ENCODE measurements at places on chromosomes 12 and 14.

- DNase-seq = no peak
Observed at GRCh38 chr12:29945904-29946303, 162.2 kb upstream of the TMTC1 start.

DNA sequence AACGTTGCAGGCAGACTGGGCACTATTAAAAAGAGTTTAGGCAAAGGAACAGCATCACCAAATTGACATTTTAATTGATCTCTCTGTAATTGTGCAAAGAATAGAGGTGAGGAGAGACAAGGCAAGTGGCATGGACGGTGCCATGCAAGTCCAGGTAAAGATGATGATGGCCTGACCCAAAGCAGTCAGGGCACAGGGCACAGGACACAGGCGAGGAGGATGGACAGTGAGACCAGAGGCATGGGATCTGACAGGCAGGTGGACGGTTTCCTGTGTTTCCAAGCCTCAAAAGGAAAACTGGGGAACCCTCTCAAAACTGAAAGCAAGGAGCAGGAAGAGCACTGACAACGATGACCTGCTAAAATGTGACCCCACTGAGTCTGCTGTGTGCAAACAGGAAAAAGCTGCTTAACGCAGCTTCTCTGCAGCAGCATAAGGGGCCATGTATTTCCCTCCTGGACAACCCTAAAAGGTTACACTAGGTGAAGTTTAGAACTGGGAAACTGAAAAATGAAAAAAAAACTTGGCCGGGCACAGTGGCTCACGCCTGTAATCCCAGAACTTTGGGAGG is 50.9 kb downstream of the CLIP1 start:
- no peak for DNase-seq

DNA sequence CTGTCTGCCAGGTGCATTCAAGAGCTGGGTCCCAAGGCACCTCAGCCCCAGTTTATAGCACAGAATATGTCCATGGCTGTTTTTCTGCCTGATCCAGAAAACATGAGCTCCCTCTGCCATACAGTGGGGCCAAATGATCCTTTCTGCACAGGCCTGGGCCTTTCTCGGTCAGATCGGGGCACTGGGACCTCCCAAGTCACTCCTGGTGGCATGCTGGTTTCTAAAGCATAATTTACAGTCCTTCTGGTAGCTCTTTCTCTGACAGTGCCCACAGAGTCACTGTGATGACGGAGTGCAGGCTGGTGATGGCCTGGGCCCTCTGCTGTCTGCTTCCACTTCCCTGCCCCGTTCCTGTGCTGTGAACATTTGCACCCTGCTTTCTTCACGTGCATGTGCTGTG is 99.2 kb downstream of the ADGRD1 start:
- no peak for DNase-seq

GRCh38 chr14:55303691-55304145 is 32.5 kb downstream of the FBXO34 start:
- DNase-seq = no peak

DNA sequence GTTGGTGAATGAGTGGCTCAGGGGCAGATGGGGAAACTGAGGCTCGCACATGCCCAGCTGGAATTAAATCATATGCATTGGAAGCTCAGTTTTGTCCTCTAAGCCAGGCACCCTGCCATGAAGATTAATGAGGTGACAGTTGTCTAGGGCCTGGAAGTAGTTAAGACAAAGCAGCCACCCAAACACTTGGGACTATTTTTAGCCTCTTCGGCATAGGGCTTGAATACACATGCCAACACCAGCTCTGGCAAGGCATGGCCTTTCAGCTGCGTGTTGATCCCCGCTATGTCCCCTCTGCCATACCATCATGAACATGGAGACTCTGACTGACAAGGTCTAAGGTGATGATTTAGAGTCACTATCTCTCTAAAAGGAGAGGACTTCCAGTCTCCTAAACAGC is 250.2 kb downstream of the KSR2 start:
- no peak for DNase-seq

GRCh38 chr14:53341324-53341723 is 188.2 kb upstream of the DDHD1 start:
- no peak for DNase-seq

DNA sequence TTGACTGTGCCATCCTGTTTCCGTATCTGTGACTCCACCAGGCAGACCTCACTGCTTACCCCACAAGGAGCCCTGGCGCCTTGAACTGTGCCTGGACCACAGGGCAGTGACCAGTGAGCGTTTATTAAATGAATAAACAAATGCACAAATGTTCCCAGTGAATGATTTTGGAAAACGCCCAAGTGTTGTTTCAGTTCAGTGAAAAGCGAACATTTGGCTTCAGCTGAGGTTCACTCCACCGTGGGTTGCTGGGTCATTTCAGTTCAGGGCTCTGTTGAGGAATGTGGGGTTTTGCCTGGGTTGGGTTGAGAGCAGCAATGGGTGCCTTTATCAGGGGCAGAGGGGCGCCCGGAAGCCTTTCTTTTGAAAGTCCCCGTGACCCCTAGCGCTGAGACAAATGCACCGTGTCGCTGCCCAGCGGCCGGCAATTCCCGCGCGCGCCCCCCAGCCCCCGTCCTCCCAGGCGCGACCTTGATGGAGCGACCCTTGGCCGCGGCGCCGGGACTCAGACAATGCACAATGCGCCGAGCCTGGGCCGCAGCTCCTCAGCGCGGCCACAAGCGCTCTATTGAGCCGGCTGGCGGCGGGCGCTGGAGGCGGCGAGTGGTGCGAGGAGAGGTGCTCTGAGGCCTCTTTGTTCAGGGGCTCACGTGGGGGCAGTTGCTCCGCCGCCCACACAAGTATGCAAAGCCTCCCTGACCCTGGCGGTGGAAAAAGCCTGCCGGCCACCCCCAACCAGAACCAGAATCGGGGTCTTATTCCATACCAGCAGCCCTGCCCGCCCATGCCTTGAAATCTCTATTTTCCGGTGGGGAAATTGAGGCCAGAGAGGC is 40.5 kb upstream of the CLMN start:
- DNase-seq = no peak

GRCh38 chr12:82054566-82054965 is 295.4 kb upstream of the PPFIA2 start:
- DNase-seq = no peak

DNA sequence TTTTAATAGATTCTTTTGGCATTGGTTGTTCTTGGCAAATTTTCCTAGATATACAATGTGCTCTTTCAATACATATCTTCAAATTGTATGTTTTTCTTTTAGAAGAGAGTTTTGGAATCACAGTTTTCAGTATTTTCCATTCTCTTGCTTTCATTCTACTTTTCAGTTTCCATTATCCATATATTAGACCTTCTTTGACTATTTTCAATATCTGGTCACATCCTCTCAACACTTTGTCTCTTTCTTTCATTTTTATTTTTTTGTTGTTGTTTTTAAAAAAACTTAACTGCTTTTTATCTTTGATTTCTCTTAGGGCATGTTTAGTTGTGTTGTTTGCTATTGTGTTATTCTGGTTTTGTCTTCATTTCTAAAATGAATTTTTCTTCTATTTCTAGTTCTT is 59.9 kb upstream of the CLMN start:
- no peak for DNase-seq

- no peak for DNase-seq
Observed at GRCh38 chr12:115756804-115757203, 520.7 kb downstream of the MED13L start.

GRCh38 chr14:94042433-94043091 is 16.4 kb downstream of the OTUB2 start:
- DNase-seq = no peak

DNA sequence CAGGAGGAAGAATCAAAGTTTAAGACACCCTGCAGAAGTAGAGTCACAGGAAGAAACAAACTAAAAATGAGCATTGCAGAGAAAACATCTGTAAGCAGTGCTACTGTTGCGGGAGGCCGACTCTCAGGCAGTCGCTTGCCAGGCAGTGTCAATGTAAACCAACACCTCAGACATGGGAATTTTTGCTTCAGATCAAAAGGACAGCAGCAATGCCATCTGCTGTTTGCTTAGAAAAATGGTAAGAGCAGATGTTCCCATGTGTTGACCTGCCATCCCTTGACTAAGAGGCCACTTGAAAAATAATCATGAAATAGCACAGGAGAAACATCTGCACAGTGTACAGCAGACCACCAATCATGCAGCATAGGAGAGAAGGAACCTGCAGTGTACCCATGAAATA is 196.6 kb downstream of the SLC25A21 start:
- no peak for DNase-seq

DNA sequence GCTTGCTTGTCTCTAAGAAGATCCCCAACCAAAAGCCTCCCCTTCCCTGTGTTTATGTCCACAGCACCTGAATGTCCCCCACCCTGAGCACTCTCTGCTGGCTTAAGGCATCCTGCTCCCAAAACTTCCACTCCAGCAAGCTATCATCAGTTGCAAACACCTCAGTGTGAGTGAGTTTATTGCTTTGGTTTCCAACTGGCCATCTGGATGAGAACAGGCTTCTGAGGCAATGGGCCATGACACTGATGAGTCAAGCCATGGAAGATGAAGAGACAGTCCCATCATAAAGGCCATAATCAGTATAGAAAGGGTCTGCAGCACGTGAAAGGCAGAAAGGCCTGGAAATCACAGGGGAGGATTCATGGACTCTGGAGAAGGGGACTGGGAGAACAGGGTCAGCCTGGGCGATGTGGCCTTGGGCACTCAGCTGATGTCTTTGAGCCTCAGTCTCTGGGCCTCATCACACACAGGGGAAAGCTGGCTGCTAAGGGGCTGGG is 12.8 kb downstream of the CMKLR1 start:
- no peak for DNase-seq

DNA sequence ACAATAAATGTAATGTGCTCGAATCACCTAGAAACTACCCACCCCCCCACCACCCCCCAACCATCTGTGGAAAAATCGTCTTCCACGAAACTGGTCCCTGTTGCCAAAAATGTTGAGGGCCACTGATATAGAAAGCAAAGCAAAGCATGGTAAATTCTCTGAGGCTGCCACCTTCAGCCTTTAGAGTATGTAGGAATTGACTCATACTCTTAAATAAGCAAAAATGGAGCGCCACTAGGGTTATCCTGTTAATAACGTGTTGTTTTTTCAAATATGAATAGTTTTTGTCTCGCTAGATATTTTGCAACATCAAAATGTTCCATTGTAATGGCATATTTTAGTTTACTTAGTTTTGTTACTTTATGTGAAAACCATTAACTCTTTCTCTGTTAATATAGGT is 18.2 kb downstream of the DYNC1H1 start:
- no peak for DNase-seq

GRCh38 chr12:91993287-91994017 is 152.2 kb downstream of the BTG1 start:
- DNase-seq = no peak

DNA sequence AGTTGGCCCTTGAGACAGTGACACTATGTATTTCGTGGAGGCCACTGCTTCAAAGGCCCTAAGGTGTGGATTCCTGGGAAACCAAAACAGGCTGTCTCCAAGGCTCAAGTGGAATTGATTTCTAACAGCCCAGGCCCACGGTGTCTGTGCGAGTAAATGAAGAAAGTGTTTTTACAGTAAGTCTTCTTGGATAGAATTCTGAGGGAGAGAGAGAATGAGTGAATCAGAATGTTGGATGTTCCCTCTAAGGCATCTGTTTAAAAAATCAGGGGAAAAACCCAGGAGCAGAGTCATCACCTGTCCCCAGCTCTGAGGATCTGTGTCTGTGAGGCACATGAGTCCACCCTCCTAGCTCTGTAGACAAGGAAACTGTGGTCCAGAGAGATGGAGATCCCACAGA is 22.3 kb upstream of the BDKRB1 start:
- no peak for DNase-seq

- no peak for DNase-seq
Observed at GRCh38 chr12:2075508-2076195, 22.9 kb downstream of the CACNA1C start.

DNA sequence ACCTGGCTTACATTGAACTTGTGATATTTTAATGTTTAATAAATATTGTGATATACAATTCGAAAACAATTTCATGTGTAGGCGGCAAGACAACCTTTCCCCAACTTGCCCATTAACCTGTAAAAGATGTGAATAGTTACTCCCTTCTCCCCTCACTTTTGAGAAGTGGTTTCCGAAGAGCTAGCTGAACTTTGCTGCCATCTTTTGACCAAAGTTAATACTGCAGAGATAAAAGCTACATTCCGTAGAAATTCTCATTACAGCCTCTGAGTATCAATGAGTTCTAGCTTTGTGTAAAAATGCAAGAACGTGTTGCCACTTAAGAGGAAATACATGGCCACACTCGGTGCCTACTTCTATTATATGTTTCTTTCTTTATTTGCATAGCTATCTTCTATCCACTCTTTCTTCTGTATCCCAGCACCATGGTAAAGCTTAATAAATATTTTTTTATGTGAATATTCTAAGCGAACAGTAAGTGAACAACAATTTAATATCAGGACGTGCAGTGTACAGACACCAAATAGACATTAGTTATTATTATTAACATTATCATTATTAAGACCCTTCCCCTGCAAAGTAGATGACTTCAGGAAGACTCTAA is 105.1 kb upstream of the TMEM260 start:
- DNase-seq = no peak

GRCh38 chr12:107522692-107523477 is 162.7 kb upstream of the PWP1 start:
- no peak for DNase-seq

DNA sequence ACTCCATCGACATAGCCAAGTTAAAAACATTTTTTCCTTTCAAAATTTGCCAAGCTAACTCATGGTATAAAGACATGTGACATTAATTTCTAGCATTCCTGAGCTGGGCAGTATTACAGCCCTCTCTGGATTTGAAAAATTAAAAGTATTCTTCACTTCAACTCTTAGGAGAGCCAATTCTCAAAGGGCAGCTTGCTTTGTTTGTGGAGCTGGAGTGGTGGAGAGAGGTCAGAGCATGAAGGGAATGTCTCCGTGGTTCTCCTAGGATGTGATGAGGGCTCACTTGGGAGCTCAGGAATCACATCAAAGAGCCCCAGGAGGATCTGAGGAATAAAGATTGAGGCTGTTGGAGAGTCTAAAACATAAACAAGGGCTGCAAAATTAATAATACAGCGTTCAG is 46.9 kb upstream of the RGS6 start:
- no peak for DNase-seq

DNA sequence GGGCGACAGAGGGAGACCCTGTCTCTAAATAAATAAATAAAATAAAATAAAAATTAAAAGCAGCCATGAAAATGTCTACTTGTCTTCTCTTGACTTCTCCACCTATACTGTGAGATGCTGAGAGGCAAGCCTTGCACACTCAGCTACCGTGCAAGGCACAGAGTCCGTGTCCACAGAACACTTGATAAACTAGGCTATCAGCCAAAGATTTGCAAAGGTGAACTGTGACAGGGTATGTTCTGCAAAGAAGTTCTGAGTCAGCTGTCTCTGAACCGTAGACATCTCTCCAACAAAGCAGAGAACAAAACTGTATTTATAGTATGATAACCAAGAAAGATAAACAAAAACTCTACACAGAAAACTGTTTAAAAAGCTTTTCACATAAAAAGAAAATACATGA is 35.5 kb downstream of the STXBP6 start:
- no peak for DNase-seq

GRCh38 chr14:61150851-61151250 is 130.3 kb downstream of the TMEM30B start:
- DNase-seq = no peak

Measured in stimulated activated CD8-positive, alpha-beta memory T cell treated with anti-CD3 and anti-CD28 coated beads, Interleukin-4, amount 100 ng/mL, for 1 hour (primary cell).